Effector memory CD4-positive, alpha-beta T cell (primary cell): ENCODE measurements at places on chromosomes 4 and X.

- DNase-seq: no peak
Measured at GRCh38 chr4:134343081-134343480, 141.5 kb upstream of the PABPC4L start.

DNA sequence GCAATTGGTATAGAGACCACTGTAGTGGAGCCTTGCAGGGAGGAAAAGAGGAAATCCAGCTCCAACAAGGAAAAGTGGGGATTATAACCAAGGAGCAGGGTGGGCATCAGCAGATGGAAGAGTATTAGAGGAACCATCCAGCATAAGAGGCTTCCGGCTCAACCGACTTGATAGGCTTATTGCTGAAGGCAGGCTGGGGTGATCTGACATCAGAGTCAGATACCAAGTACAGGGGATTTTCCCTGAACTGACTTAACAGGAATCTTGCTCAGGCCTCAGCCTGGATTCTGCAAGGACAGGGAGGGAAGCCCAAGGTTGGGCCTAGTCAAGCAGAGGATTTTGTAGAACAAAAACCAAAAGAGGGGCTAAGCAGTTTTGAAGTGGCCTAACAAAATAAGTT, 129.6 kb downstream of the DCLK2 start:
- no peak for DNase-seq

GRCh38 chrX:149462849-149463248, 42.3 kb downstream of the IDS start:
- no peak for DNase-seq

DNA sequence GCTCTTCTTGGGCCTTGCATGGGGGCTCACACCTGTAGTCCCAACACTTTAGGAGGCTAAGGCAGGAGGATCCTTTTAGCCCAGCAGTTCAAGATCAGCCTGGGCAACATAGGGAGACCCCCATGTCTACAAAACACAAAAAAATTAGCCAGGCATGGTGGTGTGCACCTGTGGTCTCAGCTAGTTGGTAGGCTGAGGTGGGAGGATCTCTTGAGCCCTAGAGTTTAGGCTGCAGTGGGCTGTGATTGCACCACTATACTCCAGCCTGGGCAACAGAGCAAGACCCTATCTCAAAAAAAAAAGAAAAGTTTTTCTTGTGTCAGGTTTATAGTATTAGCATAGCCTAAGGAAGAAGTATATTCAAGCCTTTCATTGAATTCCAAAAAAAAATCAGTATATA, 30.8 kb upstream of the FAM241A start:
- no peak for DNase-seq

DNA sequence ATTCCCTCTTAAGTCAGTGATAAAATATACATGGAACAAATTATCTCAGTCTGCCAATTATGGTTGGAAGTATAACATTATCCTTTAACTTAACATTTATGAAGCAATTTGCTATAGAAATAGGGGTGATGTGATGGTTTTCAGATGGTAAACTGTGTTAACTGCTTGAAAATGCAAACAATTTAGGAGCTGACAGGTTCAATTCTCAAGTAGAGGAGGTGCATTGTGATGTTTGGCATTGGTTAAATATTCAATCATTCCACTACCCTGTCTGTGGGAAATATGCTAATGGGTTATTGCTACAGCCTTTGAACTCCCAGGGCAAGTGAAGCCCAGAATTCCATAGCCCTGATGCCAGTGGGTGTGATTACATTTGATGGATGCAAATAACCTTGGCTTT, 243.4 kb upstream of the GK2 start:
- no peak for DNase-seq

DNA sequence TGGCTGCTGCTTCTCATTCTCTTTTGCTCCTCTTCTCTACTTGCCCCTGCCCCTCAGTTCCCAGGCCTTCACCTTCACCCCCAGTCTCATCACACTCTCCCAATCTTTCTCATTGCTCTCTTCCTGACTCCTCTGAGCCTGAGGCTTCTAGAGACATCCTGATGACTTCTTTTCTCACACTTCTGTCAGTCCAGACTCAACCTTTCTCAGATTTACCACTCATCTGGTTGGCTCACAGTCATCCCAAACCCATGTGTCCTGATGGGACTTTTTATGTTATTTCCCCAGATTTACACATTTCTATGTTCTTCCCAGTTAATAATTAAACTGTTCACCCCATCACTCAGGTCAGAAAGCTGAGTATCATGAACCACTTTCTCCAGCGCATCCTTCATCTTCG, 68.0 kb downstream of the TMA16 start:
- DNase-seq: no peak
